DMS79 treated with DMSO at 0.1 percent for 48 hours (cell line): ENCODE measurements at places on chromosomes 4 and X.
A peak's percentile ranks its signal among the peaks of the same experiment; 100 is the strongest.

DNA sequence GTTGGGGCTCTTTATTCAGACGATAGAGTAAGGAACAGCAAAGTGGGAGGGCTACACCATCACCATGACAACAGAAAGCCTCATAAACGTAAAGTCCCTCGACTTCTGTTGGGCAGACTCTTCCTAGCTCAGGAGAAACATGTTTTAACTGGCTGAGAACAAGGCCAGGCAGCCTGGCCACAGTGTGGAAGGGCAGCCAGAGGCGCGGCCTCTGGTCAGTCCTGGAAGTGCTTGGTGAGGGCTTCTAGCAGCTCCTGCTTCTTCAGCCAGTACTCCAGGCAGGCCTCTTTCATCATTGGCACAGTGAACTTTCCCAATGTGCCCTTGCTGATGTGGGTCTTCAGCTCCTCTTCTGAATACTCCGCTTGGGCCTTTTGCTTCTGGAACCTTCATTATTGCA is 690.9 kb downstream of the PCDH19 start:
- DNase-seq, result no peak

- DNase-seq, result no peak
These were observed 117.0 kb downstream of the KDR start for GRCh38 chr4:55008166-55009056.

DNA sequence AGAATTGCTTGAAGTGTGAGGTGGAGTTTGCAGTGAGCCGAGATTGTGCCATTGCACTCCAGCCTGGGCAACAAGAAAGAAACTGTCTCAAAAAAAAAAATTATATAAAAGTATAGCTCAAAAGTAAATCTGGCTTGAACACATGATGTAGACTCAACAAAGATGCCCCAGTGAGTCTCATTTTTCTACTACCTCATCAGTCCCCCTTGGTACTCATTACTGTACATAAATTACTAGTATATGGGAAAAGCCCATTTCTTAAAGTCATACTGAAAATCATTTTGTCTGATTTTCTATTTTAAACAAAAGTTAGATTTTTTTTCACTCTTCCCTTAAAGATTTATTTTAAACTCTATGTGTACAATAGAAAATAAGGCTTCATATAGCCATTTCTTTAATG is 39.2 kb downstream of the FAM241A start:
- DNase-seq, result no peak

DNA sequence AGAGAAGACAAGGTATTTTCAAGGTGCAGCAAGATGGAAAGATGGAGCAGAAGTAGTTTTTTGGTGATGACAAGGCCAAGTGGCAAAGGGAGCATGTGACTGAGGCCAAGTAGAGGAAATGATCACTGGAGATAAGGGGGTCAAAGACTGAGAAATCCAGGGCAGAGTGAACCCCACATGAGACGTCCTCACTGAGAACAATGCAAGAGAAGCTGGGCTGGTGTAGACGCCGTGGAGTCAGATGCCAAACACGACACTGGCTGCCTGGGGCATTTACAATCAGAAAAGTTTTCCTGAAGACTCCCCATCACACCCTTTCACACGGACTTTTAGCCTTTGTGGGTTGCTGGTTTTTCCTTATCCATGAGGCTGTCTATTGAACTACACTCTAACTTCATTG is 69.3 kb downstream of the FAM184B start:
- DNase-seq, result no peak

DNA sequence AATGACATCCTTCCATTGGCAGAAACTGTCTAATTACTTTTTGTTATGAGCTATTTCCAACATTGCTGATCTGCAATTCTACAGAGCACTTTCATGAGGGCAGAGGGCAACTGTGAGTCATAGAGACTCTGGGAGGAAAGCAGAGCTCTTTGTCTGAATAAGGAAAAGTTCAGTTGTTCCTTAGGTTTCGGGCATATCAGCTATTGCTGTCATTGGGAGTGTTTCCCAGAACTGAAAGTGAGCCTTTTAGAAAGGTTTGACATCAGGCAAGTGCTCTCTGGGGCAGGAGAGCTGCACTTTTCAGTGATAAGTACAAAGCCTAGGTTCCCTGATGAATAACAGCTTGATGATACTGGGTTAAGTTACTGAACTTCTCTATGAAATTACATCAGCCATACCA is 119.2 kb upstream of the EDNRA start:
- no peak for DNase-seq

DNA sequence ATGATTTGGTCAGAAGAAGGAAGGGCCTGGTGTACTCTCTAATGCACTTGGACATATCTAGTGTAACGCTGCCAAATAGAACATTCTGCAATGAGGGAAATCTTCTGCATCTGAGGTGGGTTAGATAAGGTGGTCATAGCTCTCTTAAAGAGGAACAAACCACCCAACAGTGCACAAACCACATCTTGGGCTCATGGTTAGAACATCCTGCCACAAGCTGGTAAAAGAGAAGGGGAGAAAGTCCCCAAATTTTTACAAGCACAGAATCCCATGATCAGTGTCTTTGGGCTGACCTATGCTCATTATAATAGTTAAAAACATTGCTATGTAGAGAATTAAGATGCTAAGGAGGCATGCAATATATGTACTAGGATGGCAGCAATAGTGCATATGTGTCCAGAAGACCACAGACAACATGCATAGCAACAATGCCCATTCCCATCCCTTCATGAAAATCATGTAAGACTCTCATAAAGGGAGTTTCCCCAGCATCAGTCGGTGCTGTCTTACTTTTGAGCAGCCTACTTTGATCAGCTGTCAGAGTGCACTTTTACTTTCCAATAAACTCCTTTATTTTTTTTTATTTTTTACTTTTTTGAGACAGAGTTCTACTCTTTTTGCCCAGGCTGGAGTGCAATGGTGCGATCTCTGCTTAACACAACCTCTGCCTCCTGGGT is 99.7 kb upstream of the SLC7A11 start:
- no peak for DNase-seq

DNA sequence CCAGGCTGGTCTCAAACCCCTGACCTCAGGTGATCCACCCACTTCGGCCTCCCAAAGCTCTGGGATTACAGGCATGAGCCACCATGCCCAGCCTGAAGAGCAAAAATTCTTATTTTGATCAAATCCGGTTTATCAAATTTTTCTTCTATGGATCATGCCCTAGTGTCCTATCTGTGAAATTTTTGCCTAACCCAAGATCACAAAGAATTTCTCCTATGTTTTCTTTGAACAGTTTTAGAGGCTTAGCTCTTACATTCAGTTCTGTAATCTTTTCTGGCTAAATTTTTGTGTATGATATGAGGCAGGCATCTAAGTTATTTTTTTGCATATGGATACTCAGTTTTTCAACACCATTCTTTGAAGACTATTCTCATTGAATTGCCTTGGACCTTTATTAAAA is 27.4 kb downstream of the EDNRA start:
- DNase-seq, result no peak

- peak; percentile 22 for DNase-seq
These were observed at the start of gene ZCCHC18 for GRCh38 chrX:104112326-104112951. ZCCHC18 (plus strand) TSS chrX:104112523; CDS start chrX:104114112, 1,589 bp downstream.

DNA sequence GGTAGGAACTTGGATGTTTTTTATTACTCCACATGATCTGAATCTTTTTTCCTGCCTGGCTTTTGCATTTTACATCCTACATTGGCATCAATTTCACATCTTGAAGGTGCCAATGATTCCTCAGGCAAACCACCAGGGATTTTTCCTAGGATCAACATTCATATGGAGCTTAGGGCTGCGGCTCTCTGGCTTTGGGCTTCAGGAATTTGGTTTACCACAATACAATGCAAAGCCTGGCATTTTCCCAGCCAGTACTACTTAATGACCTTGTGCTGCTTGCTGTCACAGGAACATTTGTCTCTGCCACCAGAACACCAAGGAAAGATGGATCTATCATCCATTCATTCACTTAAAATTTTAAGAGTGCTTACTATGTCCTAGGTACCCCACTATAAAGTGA is 180.7 kb downstream of the PDGFC start:
- peak; percentile 28 for DNase-seq

GRCh38 chr4:186924723-186925122 is 201.1 kb upstream of the FAT1 start:
- DNase-seq, result no peak

DNA sequence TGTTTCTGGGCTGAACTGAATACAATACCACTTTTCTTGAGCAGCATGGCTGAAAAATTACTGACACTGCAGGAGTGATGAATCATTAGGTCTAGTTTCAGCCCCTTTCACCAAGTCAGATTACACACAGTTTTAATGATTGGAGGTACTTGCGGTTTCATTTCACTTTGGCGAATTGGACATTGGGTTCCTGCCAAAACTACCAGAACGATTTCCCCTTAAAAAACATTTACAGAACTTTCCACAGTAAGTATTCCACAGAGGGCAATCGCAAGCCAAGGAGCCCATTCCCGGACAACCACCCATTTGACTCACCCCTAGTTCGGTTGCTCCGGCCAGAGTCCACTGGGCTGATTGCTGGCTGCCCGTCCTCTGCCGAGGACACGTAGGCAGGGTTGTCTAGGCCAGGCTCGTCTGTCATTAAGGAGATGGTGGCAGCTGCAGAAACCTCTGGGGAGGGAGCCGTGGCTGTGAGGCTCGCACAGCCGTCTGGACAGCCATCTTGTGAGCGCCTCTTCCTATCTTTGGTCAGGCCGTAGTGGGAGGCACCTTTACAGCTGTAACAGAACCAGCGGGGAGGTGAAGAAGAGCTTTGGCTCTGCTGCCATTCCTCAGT is 83.5 kb downstream of the LNX1 start:
- DNase-seq, result peak; percentile 78

DNA sequence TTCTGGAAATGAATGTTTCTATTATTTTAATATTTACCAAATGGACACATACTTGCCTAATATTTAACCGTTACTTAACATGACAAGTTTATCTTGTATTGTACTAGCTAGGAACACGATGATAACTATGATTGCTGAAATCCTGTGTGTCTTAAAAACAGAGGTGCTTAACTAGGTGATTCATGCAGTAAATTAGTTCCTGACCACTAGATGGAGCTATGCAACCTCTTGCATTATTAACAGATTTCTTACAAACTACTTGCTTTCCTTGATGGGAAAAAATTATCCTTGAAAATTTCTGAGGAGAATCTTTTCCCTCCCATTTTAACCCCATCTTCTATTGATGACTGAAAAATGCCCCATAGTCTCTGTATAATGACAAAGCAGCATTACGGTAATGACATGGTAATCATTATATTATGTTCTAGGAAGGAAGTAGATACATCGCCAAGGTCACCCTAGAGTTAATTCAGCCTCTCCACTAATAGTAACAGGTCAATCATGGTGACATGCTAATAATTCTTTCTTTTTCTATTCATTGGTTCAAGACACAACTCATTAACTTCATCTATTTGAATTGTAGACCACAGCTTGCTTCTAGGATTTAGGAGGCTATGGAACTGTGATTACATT is 844.2 kb downstream of the RAPGEF2 start:
- no peak for DNase-seq

- DNase-seq, result no peak
These were observed 981.3 kb downstream of the C4orf33 start for GRCh38 chr4:130077275-130077674.

DNA sequence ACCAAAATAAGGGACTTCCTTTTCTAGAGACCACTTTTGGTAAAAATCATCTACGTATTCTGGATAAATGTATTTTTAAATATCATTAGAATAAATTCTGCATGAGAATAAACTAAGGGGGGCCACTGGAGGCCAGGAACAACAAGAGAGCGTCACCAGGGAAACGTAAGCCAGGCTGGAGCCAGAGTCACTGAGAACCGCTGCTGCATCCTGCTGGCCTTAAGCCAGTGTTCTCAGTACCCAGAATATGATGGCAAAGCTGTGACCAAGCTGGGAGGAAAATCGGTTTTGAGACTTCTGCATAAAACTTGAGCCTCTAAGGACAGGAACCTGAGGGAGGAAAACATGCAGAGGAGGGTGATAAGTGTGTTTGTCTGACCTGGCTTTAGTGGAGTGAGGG is 63.0 kb upstream of the FAM9A start:
- no peak for DNase-seq

DNA sequence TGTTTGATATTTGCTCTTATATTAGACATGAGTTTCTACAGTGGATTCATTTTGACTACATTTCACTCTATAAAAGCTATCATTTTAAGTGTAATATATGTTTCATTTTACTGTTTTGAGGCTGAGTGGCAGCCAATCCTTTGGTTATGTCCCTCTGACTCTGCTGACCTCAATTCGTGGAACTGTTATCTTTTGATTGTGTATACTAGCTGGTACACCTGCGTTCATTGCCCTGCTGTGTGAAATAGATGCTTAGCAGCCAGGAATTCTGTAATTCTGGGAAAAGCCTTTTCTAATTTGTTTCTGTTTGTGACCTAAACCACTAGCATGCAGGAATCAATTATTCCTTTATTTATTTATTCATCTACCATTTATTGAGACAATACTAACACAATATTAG is 269.4 kb upstream of the CT83 start:
- DNase-seq, result no peak

GRCh38 chr4:8866828-8867623 is 4.6 kb downstream of the HMX1 start:
- no peak for DNase-seq

DNA sequence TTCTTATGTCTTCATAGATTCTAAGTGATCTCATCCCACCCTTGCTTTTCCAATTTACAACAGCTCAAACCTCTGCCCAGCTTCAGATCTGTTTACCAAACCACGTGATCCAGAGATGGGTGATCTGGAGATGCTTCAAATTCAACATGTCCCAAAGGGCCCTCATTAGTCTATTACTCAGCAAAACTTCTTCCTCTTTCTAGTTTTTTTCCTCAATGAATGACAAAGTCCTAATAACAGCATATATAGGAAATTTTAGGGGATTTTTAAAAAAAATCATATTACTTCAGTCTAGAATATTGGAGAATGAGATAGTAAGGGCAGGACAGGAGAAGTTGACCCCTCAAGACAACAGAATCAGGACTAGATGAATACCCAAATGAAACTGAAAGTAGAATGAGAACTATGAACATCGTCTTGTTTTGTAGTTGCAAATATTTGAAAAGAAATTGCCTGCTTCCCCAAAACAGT is 127.1 kb downstream of the CFAP299 start:
- DNase-seq, result no peak

GRCh38 chrX:153692611-153693156 is 5.0 kb downstream of the SLC6A8 start:
- no peak for DNase-seq

GRCh38 chr4:152784490-152785350 is 5.0 kb downstream of the ARFIP1 start:
- DNase-seq, result no peak

DNA sequence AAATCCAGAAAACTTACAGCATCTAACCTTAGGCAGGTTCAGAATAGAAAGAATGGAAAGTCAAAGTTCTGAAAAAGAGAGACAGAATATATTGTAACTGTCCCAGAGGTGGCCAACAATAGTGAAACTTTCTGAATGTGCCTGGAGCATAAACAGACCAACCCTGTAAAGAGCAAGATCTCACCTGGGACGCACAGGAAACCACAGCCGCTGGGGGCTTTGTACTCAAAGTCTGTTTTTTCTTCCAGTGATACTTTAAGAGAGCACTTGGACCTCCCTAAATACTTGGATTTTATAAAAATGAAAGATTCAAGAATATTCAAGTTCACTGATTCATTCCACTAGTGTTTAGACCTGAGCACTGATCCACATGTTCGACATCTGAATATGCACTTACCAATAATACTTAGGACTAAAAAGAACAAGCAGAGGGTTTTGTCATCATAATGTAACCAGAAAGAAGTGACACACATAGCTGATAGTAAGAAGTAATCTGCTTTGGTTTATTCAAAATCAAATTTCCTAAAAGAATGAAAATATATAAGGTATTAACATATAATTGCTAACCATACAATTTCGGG is 35.3 kb downstream of the ARAP2 start:
- DNase-seq, result no peak
